ENCODE measurements at places on chromosomes 5 and 9.

DNA sequence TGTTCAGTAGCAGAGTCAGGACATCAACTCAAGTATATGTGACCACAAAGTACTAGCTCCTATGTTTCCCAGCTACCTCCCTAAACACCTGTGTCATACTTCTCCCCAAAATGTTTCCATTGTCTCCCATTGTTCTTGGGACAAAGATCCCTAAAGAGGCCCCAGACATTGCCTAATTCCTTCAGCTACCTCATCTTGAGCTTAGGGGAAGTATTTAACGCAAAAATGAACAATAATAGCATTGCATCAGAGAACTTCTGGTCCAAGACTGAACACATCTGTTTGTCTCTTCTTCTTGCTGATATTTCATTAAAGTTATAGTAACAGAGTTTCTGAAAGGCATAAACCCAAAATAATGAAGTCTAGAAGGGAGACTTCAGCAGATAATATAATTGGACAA, 430.8 kb downstream of the MTRR start:
- no peak for DNase-seq

GRCh38 chr5:157547941-157548512, 27.5 kb downstream of the ADAM19 start:
- DNase-seq: no peak

DNA sequence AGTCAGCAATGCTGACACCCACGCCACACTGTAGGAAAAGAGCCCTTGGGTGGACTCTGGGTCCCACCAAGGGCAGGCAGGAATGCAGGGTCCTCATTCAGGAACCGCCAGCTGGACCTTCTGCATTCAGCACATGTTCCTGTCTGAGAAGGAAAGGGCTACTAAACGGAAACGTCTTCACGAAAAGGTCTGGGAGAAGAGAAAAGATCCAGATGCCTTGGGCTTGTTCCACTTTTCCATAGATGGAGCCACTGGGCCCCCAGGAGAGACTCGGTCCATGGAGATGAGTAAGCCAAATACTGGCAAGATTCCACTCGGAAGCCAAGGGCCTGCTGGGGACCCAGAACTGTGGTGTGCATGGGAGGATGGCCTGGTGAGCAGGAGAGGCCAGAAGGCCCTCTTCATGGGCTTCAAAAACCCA, 38.4 kb downstream of the LHFPL2 start:
- DNase-seq: no peak

DNA sequence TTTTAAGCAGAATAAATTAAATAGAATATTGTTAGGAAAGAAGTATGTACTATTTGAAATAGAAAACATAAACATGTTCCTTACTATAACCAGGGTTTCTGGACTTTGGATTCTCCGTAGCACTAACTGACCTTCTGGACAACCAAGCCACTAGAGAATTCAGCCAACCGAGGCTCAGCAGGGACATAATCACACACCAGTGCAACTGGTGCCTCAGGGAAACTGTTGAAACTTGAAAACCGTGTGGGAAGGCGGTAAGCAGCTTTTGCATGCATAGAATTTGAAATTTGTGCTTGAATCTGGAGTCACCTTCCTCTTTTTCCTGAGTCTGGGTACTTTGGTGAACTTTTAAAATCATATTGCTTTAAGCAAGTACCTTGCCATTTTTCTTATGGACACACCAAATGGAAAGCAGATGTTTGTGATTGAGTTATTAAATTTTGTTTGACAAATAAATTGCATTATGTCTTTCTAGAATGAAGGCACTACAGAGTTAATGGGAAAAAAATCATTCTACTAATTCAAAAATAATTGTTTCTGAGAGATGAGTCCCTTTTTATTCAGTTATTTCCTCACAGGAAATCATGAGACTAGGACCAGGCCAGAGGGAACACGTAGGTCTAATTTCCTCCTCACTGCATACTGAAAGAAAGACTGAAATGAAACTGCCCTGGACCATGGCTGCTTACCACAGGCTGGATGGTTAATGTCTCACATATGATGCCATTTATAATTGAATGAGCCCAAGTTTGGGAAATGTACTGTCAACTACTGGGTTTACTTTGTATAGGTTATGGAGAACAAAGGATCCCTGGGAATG, 20.6 kb upstream of the SCAMP1 start:
- no peak for DNase-seq

- DNase-seq: no peak
Measured at GRCh38 chr9:5871785-5872184, 18.9 kb upstream of the MLANA start.

GRCh38 chr5:97929383-97929782, 746.3 kb upstream of the RIOK2 start:
- no peak for DNase-seq
